ENCODE measurements at places on chromosomes 5 and 9.

- DNase-seq = no peak
Observed at GRCh38 chr5:167271511-167271910, 1019.9 kb upstream of the WWC1 start.

DNA sequence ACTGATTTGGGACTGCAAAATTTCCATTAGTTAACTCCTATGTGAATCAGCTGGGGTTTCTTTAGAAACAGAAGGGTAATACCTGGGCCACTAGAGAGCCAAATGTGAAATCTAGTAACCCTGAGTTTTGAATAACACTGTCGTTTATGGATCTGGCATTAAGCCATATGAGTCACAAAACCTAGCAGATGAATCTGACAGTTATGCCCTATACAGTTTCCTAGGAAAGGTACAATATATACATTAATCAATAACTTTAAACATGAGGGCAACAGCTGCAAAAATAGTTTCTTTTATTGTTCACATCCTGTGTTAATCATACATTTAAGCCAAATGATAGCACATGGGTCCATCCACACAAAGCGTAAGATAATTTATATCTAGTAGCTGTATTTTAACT is 56.9 kb downstream of the PAM start:
- DNase-seq = no peak

GRCh38 chr5:77758141-77758938 is 17.8 kb downstream of the TBCA start:
- no peak for DNase-seq

DNA sequence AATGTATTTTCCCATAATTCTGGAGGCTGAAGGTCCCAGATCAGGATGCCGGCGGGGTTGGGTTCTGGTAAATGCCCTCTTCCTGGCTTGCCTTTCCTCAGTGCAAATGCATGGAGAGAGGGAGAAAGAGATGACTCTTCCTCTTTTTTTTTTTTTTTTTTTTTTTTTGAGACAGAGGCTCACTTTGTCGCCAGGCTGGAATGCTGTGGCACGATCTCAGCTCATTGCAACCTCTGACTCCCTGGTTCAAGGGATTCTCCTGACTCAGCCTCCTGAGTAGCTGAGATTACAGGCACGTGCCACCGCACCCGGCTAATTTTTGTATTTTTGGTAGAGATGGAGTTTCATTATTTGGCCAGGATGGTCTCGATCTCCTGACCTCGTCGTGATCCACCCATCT is 300.0 kb upstream of the TAS2R1 start:
- no peak for DNase-seq

DNA sequence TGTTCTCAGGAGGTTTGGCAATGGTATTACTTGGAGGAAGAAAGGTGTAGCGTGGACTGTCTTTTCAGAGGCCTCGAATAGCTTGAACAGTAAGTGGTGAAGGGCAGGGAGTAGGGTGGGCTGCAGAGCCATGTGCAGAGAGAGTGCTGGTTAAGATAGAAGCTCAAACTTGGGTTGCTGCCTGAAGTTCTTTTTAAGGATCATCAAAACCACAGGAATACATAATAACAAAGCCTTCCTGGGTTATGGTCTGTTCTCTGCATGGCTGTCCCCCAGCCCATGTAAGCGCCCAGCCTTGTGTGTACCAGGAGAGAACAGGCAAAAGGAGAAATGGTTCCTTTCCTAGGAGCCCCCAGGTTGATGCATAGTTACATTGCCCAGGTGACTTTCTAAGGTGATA is 43.9 kb downstream of the RCL1 start:
- no peak for DNase-seq

DNA sequence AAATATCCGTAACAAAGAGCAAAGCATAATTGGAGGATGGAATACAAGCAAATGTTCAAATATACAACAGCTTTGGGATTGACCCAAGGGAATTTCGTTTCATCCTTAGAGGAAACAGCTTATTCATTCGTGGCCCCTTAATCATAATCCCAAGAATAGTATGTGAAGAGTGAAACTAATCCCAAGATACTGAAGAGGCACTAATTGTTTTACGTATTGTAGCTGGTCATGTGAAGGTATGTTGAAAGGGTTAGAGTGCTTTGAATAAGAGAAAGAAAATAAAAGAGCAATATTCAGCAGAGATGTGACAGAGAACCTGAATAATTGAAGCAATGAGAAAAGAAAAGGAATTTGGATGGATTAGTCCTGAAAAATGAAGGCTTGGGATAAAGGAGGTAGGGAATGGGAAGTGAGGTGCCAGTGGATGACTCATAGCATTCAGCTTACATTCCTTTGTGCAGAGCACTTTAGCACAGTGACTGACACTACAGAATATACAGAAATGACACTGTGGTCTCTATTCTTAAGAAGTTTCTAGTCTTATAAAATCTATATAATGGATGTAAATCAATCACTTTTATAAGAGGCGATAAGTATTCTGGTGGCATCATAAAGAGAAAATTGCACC is 221.9 kb downstream of the TLR4 start:
- no peak for DNase-seq

DNA sequence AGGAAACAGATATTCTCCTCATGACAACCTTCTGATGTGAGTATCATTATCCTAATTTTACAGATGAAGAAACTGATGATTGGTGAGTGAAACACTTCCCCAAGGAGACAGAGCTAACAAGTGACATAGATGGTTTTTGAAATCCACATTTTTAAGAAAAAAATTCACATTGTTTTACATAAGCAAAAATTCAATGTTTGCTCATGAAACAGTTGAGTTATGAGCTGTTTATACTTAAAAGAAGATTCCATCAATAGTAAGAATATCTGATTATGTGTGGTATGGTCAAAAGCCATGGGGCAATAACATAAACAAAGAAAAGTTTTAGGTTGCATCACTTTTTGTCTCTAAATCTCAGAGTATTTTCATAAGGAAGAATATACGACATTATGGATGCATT is 167.9 kb upstream of the PAPPA start:
- DNase-seq = no peak

GRCh38 chr5:39140558-39141168 is 66.5 kb upstream of the RICTOR start:
- DNase-seq = no peak

DNA sequence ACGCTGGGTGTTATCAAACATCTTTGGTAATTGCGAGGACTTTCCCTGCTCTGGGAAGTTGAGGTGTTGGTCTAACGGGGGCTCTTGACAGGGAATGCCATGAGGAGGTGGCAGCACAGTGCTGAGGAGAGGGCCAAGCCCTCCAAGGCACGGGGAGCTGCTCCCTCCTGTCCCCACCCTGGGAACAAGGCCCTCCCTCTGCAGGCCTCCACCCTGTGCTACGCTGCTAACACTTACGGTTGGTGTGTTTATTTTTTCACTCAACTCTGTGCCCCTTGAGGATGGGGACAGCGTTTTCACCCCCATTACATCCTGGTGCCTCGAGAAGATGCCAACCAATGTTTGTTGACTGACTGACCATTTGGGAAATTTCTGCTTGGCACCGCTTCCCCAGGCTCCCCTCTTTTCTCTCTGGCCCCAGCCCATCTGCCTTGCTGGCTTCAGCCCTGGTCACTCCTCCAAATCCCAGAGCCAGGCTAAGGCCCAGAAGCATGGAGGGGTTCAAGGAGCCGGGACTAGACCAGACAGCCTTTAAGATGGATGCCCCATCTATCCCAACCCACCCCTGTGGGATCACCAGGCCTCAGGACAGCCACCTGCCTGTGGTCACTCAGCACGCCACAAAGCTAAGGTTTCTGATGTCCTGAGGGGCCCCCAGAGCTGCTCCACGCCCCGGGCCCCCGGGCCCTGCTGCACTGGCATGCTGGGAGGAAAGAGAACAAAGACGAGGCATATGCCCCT is 125.7 kb downstream of the BARX1 start:
- DNase-seq = no peak

GRCh38 chr9:129198319-129199043 is 20.4 kb upstream of the IER5L start:
- DNase-seq = no peak

GRCh38 chr9:137879566-137880150 is 2.1 kb downstream of the CACNA1B start:
- no peak for DNase-seq

- DNase-seq = no peak
Observed at GRCh38 chr9:32703635-32704034, 68.2 kb upstream of the TAF1L start.

DNA sequence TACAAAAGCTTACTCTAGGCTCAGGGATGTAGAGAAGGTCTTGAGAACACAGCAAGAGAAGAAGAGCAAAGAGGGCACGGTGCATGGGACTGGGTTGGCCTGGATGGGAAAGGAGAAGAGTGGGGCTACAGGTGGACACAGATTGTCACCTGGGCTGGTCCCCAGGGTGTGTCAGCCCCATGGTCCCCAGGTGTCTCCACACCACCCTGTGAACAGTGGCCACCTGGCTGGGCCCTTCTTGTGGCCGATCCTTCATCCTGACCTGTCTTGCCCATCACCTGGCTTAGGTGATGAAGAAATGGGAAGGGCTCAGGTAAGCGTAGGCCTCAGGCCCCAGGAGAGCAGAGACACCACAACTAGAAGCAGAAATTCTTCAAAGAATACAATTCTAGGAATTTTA is 188.9 kb downstream of the TENT4A start:
- DNase-seq = no peak

GRCh38 chr9:121071370-121071755 is 3.4 kb upstream of the CNTRL start:
- DNase-seq = no peak

DNA sequence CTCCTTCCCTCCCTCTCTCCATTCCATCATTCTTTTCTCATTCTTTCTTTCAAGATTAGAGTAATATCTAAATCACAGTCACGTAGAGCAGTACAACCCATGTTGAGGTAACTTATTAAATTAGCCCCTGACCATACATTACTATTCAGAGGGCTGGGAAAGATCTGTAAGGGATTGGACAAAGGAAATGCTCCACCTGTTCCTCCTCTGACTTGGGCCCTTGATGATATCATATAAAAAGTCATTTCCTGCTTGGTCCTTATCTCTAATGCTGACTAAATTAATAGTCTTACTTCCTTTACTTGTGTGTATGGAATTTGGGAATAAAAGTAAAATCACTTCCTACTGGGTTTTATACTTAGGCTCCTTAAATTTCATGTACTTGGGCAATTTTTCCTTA is 40.8 kb downstream of the SNX18 start:
- DNase-seq = no peak

GRCh38 chr9:95078939-95079338 is 238.6 kb downstream of the FANCC start:
- no peak for DNase-seq

DNA sequence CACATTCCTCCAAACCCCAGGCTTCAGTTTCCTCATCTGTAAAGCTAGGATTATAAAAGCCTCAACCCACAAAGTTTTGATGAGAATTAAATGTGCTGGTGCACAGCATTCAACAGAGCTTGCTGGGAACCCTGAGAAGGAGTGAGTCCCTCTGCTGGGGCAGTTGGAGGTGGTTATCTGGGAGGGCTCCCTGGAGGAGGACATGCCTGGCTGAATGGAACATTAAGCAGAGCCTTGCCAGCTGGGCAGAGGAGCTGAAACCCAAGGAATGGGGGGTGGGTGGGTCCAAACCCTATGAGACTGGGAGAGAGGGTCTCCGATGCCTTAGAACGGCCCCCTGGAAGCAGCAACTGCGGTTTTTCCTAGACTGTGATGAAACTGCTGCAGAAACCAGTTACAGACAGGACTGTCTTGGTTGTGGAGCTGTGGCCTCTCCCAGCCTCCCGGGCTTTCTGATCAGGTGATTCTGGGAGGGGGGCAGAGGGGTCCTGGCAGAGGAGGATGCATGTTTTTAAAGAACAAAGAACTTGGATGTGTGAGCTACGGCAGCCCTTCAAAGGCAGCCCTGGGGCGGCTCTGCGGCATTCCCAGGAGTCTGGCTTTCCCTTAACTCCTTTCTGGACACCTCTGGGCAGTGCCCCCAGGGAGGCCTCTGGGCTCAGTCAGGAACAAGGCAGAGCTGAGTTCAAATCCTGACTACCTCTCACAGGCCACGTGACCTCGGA is 20.8 kb downstream of the FIBCD1 start:
- no peak for DNase-seq

GRCh38 chr5:62419609-62420008 is 7.0 kb downstream of the IPO11 start:
- DNase-seq = no peak

DNA sequence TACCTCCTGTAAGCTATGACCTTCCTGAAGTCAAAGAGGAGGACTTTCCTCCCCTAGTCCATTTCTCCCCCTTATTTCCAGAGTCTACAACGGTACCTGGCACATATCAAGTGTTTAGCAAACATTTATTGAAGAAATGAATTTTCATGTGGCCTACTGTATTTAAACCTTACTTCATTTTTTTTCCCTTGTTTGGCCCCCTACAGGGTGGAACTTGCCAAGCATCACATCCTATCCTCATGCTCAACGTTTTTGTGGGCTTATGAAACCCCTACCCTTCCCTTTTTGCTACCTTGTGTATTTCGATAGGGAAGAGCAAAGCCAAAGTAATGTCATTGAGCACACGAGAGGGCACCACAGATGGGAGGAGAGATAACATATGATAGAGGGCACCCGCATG is 1857.8 kb upstream of the WWC1 start:
- no peak for DNase-seq

DNA sequence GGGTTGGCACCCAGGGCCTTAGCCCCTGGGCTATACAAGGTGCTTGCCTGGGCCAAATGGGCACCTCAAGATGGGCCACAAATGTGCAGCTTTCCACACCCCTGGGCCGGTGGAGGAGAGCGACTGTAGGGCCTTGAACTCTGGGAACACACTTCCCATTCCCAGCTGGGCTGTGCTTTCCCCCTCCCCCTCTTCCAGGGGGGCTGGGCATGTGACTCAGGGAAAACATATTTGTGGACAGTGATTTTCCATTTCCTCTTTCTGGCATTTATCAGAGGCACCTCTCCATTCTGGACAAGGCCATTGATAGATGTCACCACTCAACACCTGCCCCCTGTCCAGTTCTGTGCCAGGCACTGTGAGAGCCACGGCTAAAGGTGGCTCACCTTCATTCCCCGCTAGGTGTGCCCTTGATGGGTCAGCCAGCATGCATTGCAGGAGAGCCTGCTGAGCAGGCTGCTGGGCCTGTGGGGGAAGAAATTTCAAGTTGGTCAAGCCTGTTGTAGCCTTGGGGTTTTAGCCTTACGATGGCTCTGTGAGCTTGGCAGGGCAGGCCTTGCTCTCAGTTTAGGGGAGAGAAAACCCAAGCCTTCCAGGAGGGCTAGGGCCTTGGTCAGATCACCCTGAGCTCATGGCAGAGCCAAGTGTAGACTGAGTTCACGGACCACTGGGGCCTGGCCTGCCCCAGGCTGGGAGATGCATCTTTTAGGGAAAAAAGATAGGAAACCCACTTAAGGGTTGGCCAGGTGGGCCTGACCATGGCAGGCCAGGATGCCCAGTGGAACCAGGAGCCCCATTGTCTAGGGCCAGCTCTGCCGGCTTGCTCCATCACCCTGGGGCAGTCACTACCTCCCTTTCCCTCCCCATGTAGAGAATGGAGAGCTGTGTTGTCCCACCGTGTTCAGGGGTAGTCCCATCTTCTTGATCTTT is 113.9 kb downstream of the DAB2IP start:
- DNase-seq = no peak

GRCh38 chr5:147310059-147310704 is 75.4 kb downstream of the STK32A start:
- no peak for DNase-seq

DNA sequence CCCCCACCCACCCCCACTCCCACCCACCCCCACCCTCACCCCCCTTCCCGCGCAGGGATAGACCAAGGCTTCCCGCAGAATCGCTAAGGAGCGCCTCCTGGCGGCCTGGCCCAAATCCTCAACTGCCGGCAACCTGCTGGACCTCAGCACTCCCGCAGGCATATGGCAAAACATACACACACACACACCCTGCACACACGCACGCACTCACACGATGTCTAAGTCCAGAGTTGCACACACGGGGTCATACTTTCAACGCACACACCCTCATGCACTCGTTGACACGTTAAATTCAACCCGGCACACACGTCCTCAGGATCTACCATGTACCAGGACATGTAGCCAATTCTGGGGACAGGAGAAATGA is 1.7 kb downstream of the CPLX2 start:
- DNase-seq = no peak
